ENCODE measurements at places on chromosomes 5 and 9.

DNA sequence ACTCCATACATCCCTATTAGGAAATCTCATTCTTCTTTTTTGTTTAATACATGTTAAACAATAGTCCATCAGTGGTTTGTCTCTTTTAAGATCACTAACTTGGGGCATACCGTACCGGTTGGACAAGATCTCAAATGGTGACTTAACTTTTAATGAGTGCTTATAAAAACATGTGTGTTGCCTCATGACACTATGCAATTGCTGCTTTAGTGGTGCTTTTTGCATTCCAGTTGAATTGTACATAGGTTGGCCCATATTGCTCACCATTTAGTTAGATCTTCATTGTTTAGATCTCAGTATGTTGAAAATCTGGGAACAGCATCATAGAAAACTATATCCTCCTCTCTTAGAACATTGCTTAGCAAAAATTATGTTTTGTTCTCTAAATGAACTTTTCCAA lies 17.8 kb downstream of the C9orf85 start:
- H3K4me3 ChIP-seq, result no peak overlapping the region
- H3K36me3 ChIP-seq, result no peaks in the 10 kb centered on the region
- H3K4me1 ChIP-seq, result no peaks in the 10 kb centered on the region
- DNase-seq, result no peak

DNA sequence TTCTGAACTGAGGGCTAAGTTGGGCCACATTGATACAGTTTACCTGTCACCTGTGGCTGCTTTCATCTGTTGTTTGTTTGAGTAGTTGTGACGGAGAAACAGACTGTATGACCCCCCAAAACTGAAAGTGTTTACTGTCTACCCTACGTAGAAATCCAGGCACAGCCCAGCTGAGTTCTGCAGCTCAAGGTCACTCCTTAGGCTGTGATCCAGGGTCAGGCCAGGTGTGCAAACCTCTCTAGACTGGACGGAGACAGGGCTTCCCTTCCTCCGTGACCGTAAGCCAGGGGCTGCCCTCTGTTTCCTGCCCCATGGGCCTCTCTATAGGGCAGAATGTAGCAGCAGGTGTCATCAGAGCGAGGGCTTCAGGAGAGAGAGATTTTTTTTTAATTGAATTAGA lies 207.9 kb upstream of the OTULINL start:
- no peak overlapping the region for H3K27ac ChIP-seq
- no peak overlapping the region for H3K4me3 ChIP-seq
- no peak for DNase-seq
- no peaks in the 10 kb centered on the region for H3K27me3 ChIP-seq
- H3K4me1 ChIP-seq, result no peaks in the 10 kb centered on the region
- H3K36me3 ChIP-seq, result no peaks in the 10 kb centered on the region

- DNase-seq, result no peak
- H3K36me3 ChIP-seq, result peaks cover 12% of the 10 kb centered on the region
- no peak overlapping the region for H3K4me3 ChIP-seq
- H3K27me3 ChIP-seq, result no peaks in the 10 kb centered on the region
- no peak overlapping the region for H3K27ac ChIP-seq
These were observed 4.8 kb downstream of the RAD50 start for GRCh38 chr5:132561601-132562000.

DNA sequence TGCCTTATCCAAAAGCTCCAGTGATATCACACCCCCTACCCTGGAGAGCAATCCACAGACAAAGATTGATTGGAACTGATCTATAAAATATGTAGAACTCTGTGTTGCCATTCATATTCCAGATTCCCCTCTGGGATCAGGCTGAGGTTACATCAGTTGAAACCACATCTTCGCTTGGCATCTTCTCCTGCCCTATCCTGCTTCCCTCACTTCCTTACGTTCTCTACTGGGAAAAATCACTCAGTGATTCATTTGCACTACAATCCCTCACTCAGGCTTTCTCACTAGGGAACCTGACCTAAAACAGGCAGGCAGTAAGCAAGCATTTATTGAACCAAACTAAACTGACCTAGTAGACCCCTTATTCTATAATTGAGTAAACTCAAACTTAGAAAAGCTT lies 111.7 kb downstream of the ESM1 start:
- peaks cover 21% of the 10 kb centered on the region for H3K4me1 ChIP-seq
- H3K4me3 ChIP-seq, result no peak overlapping the region
- no peak for DNase-seq

DNA sequence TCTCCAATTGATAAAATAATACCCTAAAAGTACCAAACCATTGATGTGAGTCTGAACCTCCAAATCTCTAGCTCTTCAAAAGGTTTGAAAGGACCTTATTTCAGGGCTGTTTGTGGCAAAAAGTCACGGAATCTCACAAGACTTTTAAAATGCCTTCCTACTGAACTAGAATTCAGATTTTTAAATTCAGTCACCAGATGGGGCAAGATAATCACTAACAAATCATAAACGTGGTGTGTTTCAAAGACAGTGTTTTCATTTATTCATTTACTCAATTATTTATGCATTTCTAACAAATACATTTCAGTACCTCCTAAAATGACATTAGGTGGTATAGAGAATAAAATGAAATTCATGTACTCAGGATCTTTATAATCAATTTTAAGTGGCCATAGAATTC lies 68.2 kb upstream of the SMC2 start:
- H3K4me1 ChIP-seq, result peaks cover 28% of the 10 kb centered on the region
- no peaks in the 10 kb centered on the region for H3K27me3 ChIP-seq
- H3K4me3 ChIP-seq, result no peak overlapping the region
- no peak for DNase-seq

DNA sequence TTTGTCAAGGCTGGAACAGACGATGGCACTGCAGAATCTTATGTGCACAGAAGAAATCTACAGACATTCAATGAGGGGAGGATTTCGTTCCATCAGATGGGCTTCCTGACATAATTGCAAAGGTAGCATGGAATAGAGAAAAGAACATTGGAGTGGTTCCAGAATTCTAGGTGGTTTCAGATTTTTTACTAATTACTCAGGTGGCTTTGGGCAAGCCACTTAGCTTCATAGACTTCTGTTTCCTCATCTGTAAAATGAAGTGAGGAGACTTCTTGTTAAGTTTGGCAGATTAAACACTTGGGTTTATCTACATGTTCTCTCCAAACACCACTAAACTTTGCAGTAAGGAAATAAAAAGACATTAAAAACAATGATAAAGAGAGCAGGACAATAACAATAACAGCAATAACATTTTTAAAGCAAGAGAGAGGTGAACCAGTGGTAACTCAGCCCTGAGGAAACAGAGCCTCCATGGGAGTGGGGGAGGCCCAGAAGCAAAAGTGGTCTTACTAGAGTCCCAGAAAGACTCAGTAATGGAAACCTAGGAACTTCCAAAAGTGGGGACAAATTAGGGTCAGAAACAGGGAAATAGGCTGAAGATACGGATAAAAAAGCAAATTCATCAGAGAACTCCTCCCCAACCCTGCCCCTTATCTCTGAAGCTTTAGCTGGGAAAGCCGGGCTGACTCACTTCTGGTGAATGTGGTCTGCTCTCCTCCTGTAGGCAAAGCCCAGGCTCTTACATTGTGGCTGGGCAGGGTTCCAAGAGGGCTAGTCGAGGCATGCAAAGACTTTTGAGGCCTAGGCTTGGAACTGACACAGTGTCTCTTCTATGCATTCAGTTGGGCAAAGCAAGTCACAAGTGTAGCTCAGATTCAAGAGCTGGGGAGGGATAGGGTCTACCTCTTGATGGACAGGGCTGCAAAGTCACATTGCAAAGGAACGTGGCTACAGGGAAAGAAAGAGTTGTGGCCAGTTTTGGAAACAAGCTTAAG lies 11.8 kb upstream of the ACTBL2 start:
- H3K4me1 ChIP-seq, result peaks cover 51% of the 10 kb centered on the region
- H3K27ac ChIP-seq, result peak overlapping the region; percentile 45
- DNase-seq, result peak; percentile 52
- H3K4me3 ChIP-seq, result peak overlapping the region; percentile 51

DNA sequence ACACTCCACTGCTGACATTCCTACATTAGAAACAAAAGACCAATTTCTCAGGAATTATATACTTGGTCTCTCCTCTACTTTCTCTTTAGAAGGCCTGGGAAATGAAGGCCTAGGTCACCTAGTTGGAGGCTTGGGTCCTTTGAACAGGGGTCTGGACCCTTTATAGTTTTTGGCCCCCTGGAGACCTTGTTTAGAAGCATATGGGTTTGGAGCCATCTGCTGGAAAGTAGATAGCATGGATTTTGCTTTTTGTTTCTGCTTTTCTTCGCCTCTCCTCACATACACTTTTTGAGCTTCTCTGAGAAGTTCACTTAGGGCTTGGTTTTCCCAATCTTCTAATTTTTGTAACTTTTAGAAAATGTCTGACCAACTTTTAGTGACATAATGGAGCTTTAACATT lies 67.1 kb upstream of the CDK20 start:
- H3K4me1 ChIP-seq, result no peaks in the 10 kb centered on the region
- H3K4me3 ChIP-seq, result no peak overlapping the region
- DNase-seq, result no peak
- H3K27ac ChIP-seq, result no peak overlapping the region
- H3K27me3 ChIP-seq, result no peaks in the 10 kb centered on the region

DNA sequence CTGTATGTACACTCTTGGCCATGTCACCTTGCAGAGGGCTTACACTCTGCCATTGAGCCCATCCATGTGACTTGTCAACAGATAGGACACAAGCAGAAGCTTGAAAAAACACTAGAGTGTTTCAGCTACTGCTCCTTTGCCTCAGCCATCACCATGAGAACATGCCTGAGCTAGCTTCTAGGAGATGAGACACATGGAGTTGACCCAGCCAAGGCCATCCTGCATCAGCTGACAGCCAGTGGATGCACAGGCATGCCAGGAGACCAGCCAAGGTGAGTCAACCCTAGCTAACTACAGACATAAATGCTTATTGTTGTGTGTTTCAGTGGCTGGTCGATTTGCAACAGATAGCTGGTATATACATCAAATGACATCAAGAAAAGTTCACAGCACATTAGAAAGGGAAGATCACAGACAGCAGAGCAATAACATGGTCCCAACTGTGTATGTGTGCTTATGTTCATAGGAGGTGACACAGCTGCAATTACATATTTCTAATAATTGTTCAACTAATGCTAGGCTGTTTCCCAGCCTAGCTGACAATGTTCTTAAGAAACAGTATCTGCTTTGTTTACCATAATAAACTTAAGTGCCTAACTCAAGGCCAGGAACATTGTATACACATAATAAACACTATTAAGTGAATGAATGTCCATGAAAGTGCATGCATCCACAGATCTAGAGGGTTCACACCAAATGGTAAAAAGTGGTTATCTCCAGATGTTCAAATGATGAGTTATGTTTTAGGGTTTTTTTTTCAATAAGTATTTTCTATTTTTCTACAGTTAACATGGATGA lies 105.7 kb downstream of the SPOCK1 start:
- DNase-seq, result no peak
- no peaks in the 10 kb centered on the region for H3K36me3 ChIP-seq
- no peaks in the 10 kb centered on the region for H3K4me1 ChIP-seq
- H3K27me3 ChIP-seq, result peaks cover 4% of the 10 kb centered on the region

- H3K36me3 ChIP-seq, result no peaks in the 10 kb centered on the region
These were observed 1.8 kb downstream of the AQP3 start for GRCh38 chr9:33445389-33446239.

- H3K27me3 ChIP-seq, result no peaks in the 10 kb centered on the region
- no peak for DNase-seq
- peaks cover 40% of the 10 kb centered on the region for H3K4me1 ChIP-seq
- no peak overlapping the region for H3K27ac ChIP-seq
- no peak overlapping the region for H3K4me3 ChIP-seq
- H3K36me3 ChIP-seq, result peaks cover 15% of the 10 kb centered on the region
These were observed 171.1 kb downstream of the DOCK2 start for GRCh38 chr5:169808118-169808581.

GRCh38 chr5:136087961-136088871 lies 44.4 kb upstream of the SMAD5 start:
- H3K4me1 ChIP-seq, result no peaks in the 10 kb centered on the region
- no peaks in the 10 kb centered on the region for H3K27me3 ChIP-seq
- H3K27ac ChIP-seq, result no peak overlapping the region
- H3K4me3 ChIP-seq, result no peak overlapping the region
- DNase-seq, result no peak

- no peak for DNase-seq
- no peaks in the 10 kb centered on the region for H3K4me1 ChIP-seq
- no peaks in the 10 kb centered on the region for H3K36me3 ChIP-seq
- H3K27ac ChIP-seq, result no peak overlapping the region
- H3K4me3 ChIP-seq, result no peak overlapping the region
These were observed 385.1 kb upstream of the RPS23 start for GRCh38 chr5:82663225-82663624.

DNA sequence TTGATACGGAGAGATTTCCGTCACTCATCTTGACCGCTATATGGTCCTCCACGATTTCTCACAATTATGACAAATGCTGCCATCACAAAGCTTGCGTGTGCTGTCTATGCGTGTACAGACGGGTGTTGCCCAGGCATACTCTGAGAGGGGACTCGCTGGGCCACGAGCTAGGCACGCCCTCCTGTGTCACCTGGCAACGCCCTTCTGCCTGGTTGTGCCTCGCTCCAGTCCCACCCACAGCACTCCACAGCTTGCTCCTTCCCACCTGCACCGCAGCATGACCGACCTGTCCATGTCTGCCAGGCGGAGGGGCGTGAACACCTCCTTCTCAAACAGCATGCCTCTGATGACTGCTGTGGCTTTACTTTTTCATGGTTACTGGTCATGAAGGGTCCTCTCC lies 55.6 kb downstream of the CAMSAP1 start:
- DNase-seq, result no peak
- H3K4me1 ChIP-seq, result peaks cover 24% of the 10 kb centered on the region
- H3K27me3 ChIP-seq, result no peaks in the 10 kb centered on the region
- H3K36me3 ChIP-seq, result peaks cover under 1% of the 10 kb centered on the region
- no peak overlapping the region for H3K4me3 ChIP-seq

All from activated T-cell treated with anti-CD3 and anti-CD28 coated beads, Interleukin-2, amount 50 U/mL, for 72 hours (primary cell).